Suprapubic skin (tissue), 4 donors: ENCODE measurements at places on chromosomes 6 and 20.

GRCh38 chr6:5215799-5216198, 45.0 kb downstream of the LYRM4 start:
- no peak for DNase-seq

DNA sequence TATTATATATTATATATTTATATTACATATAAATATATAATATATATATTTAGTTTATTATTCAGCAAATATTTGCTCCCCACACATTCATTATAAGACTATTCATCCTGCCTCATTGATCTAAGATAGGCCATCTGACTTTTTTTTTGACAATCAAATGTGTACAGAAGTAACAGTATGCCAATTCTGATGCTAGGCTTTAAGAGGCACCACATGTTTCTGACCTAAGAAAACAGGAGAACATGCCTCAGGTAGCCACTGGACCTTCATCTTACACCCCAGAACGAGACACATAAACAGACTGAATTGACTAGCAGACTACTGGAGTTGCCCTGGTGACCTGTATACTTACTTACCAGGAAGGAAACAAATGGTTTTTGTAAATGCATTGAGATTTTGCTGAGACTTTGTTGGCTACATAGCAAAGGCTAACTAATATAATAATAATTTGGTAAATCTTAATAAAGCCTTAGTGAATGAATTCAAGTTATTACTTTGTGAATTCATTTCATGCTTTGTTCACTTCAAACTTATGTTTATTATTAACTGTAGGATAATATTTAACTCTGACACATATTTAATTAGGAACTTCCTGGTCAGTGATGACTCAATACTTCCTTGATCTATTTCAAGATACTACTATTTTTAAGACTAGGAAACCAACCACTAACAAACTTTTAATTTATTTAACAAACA, 13.4 kb upstream of the MYO6 start:
- no peak for DNase-seq

DNA sequence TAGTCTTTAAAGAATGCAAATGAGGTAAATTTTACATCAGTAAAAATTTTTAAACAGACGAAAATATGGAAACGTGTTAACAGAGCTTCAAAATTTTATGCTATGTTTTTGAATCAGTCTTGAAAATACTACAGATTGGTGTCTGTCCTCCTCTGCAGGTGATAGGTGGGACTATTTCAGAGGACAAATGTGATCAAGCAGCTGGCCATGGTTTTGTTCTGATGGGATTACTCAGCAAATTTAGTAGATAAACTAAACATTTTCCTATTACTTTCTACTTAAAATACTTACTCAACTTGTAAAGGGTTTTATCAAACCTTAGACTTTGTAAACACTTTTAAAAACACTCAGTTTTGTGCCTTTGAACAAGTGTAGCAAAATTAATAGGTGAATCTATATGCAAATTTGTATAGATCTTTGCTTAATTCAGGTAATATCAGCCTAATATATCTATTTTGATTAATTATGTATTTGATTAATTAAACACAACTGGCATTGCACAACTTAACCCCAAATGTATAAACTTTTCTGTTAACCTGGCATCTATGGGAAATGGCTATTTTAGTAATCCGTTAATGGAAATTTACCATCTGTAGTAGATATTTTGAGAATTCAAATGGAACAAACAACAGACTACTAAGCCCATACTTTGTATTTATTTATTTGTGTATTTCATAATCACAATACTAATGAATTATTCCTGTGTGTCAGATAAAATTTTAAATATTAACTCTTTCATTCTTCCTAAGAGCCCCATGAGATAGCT, 22.5 kb downstream of the ADGRB3 start:
- DNase-seq: no peak

GRCh38 chr20:47676912-47677634, 108.2 kb downstream of the SULF2 start:
- DNase-seq: no peak

DNA sequence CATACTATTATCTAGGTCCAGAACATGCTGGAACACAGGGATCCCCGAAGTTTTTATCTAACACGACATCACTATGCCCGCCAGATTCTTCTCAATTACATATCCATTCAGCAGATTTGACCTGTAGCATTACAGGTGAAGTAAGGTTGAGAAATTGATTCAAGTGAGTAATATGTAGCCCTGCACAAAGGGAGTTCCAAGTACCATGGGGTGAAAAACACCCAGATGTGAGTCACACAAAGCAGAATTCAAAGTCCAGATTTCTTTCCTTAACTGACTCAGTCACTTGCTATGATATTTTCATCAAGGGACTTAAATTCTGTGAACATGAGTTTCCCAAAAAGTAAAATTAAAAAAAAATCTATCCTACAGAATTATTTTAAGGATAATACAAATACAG, 655.4 kb upstream of the PTCHD4 start:
- DNase-seq: no peak

DNA sequence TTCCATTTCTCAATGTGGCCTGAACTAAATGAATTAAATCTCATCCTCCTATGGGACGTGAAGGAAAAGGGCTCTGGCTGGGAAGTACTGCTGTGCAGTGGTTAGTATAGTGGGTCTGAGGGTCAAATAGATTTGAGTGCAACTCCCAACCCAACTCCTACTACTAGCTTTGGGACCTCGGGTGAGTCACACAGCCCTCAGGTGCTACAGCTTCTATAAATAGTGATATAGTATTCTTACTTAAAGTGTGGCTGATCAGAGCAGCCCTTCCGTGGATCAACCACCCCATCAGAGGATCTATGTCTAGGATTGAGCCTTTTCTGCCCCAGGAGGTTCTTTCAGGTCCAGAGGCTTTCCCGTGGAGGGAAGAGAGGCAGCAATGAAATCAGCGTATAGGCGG, 904 bp upstream of the UST start:
- no peak for DNase-seq

DNA sequence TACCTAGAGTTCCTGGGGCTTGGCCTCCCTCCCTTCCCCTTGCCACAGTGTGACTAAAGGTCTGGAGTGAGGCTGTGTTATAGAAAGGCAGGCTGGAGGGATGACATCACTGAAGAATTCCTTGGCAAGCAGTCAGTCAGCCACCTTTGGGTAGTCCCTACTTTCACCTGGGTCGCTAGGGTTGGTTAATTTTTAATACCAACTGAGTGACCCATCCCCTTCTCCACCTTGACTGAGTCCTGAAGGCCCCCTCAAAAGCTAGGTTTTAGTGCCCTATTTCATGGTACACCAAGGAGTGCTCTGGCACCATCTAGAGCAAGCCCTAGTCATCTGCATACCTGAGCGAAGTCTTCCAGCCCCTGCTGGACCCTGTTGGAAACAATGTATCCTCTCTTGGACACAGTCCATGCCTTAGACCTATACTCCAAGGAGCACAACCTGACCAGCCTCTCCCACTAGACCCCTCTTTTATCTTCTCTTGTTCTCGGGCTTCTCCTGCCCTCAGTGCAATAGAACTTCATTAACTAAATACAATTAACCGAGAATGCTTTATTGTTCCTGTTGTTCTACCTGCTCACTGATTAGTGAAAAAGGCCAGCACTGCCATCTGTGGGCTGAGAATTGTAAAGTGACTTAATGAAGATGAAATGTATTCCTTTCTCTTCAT, 44.6 kb downstream of the RIN2 start:
- no peak for DNase-seq

DNA sequence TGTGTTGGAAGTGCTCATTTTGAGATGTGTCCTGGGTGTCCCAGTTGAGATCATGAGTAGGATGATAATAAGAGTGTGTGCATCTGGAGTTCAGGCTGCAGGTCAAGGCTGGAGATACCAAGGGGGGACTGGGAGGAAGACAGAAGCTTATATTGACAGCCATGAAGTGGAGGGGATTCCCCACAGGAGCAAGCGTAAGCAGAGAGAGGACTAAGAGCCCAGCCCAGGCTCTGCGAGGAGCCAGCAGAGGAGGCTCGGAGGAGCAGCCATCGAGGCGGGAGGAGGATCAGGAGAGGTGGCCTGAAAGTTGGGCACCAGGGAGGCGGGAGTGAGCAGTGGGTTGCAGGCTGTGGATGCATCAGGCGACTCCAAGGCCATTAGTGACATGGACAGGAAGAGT, 116.2 kb downstream of the SLC24A3 start:
- no peak for DNase-seq

- no peak for DNase-seq
Measured at GRCh38 chr6:3603340-3604130, 146.7 kb upstream of the SLC22A23 start.

- DNase-seq: no peak
Measured at GRCh38 chr6:92124200-92124651, 1295.1 kb downstream of the EPHA7 start.

DNA sequence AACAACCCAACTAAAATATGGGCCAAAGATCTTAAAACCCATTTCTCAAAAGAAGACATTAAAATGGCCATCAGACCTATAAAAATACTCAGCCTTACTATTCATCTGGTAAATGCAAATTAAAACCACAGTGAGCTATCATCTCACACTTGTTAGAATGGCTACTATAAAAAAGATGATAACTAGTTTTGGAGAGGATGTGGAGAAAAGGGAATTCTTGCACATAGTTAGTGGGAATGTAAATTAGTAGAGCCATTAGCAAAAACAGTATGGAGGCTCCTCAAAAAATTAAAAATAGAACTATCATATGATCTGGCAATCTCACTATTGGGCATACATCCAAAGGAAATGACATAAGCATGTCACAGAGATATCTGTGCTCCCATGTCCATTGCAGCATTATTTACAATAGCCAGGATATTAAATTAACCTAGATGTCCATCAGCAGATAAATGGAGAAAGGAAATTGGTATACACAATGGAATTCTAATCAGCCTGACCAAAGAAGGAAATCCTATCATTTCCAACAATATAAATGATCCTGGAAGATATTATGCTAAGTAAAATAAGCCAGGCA, 2.9 kb downstream of the SIRPB1 start:
- no peak for DNase-seq

GRCh38 chr20:25084626-25085187, 2.8 kb upstream of the VSX1 start:
- no peak for DNase-seq

GRCh38 chr6:152952866-152953509, 29.9 kb downstream of the FBXO5 start:
- DNase-seq: no peak

GRCh38 chr6:43878823-43879495, 108.9 kb downstream of the VEGFA start:
- no peak for DNase-seq

- no peak for DNase-seq
Measured at GRCh38 chr20:53890443-53891305, 179.7 kb downstream of the BCAS1 start.

DNA sequence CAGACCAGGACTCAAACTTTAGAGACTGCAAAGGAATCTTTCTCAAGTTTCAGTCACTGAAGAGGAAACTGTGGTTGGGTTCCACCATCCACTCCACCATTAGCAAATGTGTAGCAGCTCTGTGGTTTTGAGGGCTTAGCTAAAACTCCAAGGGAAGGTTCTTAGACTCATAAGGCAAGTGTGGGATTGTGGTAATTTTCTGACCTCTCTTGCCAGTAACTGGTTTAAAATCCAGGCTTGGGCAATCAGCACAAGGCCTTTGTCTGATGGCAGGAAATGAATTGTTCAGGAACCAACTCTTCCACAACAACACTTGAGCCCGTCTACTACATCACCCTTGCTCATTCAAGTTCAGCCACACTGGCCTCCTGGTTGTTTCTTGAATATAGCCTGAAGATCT, 68.6 kb upstream of the FBXL4 start:
- no peak for DNase-seq

GRCh38 chr6:111531185-111531584, 48.2 kb upstream of the REV3L start:
- DNase-seq: no peak
